ENCODE measurements at places on chromosomes 4 and X.

- DNase-seq = no peak
These were observed 299.9 kb downstream of the ASMT start for GRCh38 chrX:1914606-1915365.

GRCh38 chr4:174225349-174226049 lies 58.0 kb downstream of the FBXO8 start:
- DNase-seq = no peak

DNA sequence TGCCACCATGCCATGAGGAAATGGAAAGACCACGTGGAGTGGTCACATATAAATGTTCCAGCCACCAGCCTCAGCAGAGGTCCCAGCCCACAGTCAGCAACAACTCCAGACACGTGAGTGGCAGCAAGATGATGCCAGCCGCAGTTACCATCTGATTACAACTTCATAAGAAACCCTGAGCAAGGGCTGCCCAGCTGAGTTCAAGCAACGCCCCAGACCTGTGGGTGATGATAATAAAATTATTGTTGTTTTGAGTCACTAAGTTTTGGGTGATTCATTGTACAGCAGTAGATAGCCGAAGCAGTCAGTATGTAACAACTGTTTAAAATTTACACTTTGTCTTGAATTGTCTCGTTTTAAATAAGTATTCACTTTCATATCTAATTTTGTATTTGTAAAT lies 5.8 kb upstream of the CCNG2 start:
- DNase-seq = no peak

DNA sequence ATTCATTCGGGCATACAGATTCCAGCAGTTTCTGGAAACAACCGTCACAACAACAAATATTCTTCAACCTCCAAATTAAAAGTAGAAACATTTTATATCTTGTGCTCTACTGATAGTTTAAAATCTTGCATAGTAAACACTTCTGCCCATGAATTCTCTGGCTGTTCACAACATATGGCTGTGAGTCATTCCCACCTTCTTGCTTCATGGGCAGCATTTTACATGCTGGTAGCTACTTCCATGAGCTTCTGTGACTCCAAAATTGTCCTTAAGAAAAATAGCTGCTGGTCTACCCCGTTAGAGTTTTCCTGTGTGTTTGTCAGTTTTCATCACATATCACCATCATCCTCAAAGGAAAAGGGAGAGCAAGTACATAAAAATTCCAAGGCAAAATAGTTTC lies 22.7 kb downstream of the PNPLA4 start:
- no peak for DNase-seq

DNA sequence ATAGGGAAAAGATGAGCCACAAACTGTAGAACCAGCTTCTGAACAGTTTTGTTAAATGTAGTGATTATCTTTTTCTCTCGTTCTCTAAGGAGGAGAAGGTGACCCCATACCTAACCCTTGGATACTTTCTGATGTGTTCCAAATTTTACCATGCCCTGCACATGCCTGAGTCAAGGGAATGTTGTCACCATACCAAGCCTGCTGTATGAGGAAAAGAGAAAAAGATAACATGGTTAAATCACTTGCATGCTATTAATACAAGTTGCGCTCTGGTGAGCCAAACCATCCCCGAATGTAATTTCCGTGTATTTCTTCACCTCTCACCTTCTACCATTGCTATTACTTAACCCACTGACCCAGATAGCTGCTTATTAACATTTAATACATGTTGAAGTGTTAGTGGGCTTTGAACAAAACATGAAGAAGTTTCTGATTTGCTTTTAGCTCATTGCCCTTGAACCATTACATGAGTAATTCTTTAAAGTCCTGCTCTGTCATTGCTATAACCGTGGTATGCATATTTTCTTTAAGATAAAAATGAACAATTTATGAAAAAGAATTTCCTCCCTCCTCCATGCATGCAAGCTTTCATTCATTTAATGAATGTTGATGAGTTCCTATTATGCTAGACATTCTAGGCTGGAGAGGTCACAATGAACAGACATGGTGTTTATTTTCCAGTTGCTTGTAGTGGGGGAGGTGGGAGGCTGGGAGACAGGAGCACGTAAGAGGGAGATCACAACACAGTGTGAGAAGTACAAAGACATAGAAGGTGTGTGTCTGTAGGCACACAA lies 13.6 kb upstream of the KIT start:
- DNase-seq = no peak

GRCh38 chr4:102535398-102536082 lies 34.4 kb downstream of the NFKB1 start:
- no peak for DNase-seq

GRCh38 chrX:150841456-150842197 lies 56.8 kb downstream of the CD99L2 start:
- no peak for DNase-seq

GRCh38 chr4:153486281-153487151 lies 20.4 kb downstream of the TMEM131L start:
- DNase-seq = no peak

GRCh38 chrX:111035991-111036390 lies 60.0 kb upstream of the PAK3 start:
- no peak for DNase-seq

- DNase-seq = no peak
These were observed 84.1 kb upstream of the MAGEA4 start for GRCh38 chrX:151828439-151829080.

- peak; percentile 14 for DNase-seq
These were observed 17.9 kb upstream of the NSUN7 start for GRCh38 chr4:40731792-40732245.

GRCh38 chr4:31678356-31678755 lies 958.2 kb downstream of the PCDH7 start:
- no peak for DNase-seq

DNA sequence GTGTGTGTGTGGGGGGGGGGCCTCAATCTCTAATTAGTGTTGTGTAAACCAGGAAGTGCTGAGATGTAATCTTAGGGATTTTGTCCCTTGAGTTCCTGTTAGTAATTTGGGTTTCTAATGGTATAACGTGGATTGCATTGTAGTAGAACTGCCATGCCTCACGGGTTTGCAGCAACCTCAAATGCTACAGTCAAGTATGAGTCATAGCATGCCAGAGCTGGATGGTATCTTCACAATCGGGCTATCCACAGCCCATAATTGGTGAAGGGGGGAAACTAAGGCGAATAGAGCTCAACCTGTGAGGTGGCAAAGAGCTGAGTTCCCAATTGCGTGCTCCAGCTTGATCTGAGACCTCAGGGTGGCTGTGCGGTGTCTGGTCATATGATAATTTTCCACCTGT lies 2.2 kb upstream of the FMR1NB start:
- no peak for DNase-seq

DNA sequence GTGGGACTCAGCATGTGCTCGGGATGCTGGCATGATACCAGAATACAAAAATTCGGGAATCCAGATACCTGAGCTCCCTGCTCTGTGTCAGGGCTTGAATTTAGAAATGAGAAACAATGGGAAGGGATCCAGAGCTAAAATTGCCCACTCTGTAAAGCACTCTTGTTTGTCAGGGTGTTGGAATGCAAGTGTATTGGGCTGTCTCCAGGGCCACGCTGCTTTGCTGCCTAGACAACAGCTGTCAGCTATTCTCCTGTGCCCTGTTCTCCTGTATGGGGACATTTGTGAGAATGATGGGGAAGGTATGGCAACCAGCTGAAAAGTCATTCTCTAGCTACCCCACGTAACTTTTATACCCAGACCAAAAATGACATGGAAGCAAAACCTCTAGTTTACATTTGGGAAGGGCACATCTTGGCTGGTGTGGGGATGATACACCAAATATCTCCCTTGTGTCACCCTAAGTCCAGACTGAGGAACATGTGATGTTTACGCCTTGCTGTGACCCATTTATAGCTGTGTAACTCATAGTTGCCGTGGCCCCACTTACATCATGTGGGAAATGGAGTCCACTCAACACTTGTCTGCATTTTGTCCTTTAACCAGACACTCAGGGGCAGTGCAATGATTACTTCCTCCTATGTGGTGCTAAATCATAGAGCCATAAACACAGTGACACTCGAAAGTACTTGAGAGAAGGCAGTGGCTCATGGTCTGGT lies 46.6 kb downstream of the SMPX start:
- DNase-seq = no peak

- no peak for DNase-seq
These were observed 8.9 kb upstream of the CCNG2 start for GRCh38 chr4:77148078-77148477.

DNA sequence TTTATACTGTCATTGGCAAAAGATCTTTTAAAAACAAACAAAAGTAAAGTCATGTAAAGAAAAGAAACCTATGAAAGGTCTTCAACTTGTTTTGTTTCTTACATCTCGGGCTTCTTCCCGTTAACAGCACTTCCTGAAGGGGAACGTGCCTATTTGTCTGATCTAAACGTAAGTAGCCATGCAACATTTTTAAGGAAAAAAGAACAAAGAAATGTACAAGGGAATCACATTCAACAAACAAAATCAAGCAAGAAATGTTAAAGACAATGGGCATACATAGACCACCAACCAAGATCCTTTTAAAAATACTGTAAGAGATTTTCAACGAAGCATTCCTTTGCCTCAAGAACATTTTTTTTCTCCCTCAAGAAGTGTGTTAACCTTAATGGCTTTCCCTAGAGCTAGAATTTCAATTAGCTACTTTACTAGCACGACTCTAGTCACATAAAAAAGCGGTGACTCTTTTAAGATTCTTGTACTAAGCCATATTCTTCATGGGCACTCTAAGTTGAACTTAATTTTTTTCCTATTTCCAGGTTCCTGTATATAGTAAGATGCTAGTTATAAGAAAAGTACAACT lies 112.0 kb upstream of the TTC29 start:
- DNase-seq = no peak

DNA sequence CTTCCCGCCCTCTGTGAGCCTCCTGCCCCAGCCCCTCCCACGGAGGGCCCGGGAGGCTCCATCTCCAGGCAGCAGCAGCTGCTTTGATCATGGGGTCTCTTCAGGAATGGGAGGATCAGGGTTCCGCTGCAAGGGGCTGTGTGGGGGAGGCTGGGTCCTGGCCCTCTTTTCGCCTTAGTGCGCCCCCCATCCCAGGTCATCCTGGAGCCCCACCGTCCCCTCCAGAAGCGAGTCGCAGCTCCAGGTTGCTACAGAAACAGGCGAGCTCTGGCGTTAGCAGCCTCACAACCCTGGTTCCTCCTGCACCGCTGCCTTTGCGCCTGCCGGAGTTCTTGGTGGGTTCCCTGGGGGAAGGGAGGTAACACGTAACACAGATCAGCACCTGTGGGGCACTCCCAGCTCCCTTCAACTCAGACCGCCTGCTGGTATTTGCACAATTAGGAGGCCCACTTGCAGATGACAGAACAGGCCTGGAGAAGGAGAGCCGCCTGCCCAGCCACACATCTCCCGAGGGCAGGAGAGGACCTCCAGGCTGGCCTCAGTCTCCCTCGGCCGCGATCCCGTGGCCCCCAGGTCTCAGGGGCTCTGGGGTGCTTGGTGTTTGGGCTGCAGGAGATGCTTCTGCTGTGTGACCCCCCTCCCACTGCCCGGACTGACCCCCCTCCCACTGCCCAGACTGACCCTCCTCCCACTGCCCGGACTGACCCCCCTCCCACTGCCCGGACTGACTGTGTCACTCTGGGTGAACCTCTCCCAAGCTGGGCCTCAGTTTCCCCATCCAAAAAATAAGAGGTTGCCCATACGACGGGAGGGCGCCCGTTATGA lies 64.2 kb upstream of the ADRA2C start:
- no peak for DNase-seq

DNA sequence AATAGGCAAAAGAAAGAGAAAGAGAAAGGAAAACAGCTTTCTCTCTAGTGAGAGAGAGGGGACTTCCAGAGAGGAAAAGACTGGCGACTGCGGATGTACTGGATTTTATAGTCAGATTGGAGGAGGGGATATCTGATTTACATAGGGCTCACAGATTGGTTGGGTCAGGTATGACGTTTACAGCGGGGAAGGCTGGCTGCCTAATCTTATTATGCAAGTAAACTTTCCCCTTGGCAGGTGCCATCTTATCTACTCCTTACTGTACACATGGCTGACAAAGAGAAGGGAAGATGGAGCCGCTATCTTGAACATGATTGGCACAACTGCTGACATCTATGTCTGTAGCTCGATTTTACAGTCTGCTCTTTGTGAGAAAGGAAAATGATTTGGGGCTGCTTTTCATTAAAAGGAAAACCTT lies 25.4 kb downstream of the RBPJ start:
- DNase-seq = no peak

GRCh38 chrX:74160816-74161215 lies 143.2 kb upstream of the ZCCHC13 start:
- DNase-seq = no peak

DNA sequence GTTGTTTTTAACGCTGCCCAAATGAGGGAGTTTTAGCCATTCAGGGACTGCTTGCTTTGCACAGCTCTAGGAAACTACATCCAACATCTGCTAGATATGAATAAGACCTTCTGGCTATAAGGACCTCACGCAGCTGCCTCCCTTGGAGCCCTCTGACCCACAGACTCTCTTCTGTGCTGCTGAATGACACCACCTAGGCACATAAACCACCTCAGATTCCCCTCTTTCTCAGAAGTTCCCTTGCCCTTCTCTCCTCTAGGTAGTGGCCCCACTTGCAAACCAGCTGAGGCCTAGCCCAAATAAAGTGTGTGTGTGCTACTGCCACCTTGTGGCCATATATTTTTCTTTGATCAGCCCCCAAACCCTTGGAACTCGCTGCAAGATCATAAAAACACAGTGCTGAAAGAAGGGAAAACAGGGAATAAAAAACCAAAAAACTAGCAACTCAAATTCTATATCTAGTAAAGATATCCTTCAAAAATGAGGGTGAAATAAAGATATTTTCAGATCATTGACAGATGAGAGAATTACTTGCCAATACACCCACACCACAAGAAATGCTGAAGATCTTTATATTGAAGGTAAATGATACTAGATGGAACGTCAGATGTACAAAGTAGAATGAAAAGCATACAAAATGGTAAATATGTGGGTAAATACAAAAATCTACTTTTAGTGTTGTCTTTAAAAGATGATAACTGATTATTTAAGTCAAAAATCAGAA lies 265.9 kb downstream of the ADAMTS3 start:
- no peak for DNase-seq

DNA sequence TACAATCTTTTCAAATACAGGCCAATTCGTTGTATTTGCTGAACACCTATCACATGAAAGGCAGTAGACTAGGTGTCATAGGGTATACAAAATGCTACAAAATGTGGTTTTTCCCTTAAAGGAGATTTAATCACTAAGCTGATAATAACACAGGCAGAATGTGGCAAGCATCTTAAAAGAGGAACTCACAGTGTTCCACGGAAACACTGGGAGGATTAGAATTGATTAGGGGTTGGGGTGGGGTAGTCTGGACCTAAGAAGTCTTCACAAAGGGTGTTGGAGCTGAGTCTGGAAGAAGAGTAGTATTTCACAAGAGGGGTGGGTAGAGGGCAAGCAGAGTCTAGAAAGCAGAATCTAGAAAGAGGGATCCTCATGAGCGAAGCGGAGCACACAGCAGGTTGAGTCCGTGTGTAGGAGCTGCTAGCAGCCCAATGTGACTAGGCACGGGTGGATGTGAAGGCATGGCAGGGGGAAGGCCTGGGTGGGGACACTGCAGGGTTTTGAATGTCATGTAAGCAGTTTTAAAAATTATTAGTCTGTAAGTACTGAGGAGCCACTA lies 123.6 kb downstream of the MGST2 start:
- DNase-seq = no peak

Measured in GM18507 (cell line).